ENCODE measurements at places on chromosomes 12 and 14.

- DNase-seq, result no peak
Measured at GRCh38 chr14:53946404-53947093, 10.1 kb downstream of the BMP4 start.

DNA sequence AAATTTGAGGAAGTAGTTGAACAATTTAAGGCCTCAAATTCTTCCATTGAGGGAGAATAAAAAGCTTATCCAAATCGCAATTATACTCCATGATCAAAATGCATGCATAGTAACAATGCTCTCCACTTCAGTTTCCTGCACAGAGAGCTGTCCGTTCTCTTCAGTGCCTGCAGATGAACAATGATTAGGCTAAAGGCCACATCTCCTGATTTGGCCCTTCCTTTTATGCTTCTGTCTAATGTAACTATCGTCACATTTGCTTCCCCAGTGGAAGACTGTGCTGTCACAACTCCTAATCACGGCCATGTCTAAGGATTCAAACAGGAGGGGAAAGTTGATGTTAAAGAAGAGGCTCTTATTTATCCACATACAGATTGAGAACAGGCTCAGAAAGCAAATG, 113.6 kb upstream of the NPAS3 start:
- DNase-seq, result no peak

GRCh38 chr12:47141459-47141858, 61.7 kb upstream of the AMIGO2 start:
- DNase-seq, result no peak

GRCh38 chr12:56256326-56256960, 1.7 kb downstream of the ANKRD52 start:
- DNase-seq, result peak; percentile 54

GRCh38 chr14:30820674-30821073, 53.7 kb upstream of the COCH start:
- DNase-seq, result no peak

DNA sequence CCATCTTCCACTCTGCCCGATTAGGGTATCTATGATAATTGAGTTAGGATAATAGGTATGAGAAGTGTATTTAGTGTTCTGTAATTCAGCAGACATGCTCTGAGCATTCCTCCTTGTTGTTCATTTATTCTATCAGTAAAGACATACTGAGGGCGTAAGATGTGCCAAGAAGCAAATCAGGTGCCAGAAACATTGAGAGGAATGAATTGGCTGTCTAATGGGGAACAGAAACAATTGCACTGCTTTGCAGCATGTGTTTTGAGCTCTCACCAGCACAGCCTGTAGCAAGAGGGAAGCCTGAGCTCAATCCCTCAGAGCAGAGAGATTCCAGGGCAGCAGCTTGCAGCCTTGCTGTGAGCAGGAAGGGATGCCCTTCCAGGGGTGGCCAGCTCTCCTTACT, 589.3 kb downstream of the BCL11B start:
- DNase-seq, result no peak

- DNase-seq, result no peak
Measured at GRCh38 chr12:111111681-111112080, 191.3 kb upstream of the MYL2 start.

DNA sequence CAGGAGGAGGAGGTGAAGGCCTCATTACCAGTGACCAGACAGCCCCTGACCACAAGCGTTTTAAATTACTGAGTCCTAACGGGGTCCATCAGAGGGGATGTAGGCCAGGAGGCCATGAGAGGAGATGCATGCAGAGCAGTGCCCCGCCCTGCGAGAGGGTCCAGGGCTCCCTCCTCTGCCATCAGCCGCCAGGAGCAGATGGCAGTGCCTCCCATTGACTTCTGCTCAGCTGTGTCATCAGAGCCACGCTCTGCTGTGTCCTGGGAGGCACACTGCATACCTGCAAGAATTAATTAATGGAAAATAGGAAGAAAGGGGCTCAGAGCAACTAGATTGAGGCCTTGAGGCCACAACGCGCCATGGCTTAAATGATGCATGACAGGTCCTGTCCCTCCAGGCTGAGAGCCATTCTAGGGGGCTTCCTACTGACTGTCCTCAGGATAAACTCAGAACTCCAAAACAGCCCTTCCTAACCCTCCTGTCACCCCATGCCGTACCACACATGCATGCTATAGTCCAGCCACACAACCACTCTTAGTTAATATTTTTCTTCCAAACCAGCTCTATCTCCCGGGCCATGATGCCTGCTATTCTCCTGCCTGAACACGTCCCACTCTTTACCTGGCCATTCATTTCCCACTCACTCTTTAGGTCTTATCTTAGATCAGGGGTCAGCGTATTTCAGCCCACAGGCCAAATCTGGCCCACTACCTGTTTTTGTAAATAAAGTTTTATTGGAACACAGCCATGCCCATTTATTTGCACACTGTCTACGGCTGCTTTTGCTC, 235.8 kb downstream of the KSR2 start:
- no peak for DNase-seq

GRCh38 chr14:61653507-61653906, 41.8 kb upstream of the HIF1A start:
- peak; percentile 80 for DNase-seq

DNA sequence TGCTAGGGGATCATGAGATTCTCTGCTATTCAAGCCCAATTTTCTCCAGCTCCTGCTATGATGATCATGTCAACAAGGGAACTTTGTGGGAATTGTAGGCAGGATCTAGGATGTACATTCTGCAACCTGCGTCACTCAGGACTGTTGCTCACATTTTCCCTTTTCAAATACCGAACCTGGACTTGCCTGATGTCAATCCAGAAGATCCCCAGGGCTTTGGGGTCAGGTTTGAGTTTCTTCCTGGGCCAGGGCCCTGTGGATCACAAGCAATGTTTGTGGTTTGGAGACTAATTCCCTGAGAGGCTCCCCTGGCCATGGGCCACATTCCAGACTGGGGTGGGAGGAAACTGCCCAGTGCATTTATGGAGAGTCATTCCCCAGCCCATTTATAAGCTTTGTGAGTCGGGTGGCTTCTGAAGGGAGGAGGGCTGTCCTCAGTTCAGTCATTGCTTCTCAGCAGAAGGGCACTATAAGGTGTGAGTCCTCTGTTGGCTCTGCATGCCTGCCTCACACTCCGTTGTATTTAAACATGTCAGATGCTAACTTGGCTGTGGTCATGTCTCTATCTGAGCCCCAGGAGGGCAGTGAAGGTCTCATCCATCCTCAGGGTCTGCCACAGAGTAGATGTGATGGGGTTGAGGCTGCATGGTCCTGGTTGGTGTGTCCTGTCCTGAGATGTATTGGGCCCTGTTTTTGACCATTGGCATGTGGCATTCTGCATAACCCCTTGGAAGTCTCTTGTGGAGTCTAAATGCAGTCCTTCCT, 6.5 kb downstream of the KRT86 start:
- DNase-seq, result peak; percentile 100

- no peak for DNase-seq
Measured at GRCh38 chr14:34461334-34462131, 507 bp downstream of the SPTSSA start.

- DNase-seq, result no peak
Measured at GRCh38 chr14:99263564-99264330, 8.2 kb downstream of the BCL11B start.

- DNase-seq, result no peak
Measured at GRCh38 chr14:100899884-100900771, 3.4 kb downstream of the RTL1 start.

DNA sequence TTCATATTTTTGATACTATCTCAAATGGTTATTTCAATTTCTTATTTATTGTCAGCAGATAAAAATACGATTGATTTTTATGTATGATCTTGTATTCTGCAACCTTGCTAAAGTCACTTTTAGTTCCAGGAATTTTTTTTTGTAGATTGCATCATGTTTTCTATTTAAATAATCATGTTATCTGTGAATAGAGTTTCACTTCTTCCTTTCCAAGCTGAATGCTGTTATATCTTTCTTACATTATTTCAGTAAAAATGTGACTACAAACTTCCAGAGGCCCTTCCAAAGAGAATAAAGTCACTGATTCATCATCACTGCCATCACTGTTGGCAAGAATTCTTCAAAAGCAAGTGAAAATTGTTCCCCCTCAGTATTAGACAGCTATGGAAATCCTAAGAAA, 104.7 kb upstream of the RAP1B start:
- no peak for DNase-seq

DNA sequence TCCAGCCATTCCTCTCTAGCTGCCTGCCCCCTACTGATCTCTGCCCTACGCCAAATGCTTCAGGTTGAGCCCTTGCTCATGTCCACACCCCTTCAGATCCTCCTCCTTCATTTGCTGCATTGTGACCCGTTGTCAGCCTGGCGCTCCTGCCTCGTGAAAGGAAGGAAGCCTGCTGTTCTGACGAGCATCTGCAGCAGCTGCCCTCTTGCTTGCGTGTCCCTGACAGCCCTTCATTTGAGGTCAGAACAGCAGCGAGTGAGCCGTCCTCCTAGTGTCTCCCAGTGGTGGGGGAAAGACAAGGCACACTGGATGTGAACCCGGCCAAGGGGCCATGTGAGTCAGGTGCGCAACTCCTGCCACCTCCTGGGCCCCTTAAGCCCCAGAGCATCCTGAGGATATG, 3.0 kb upstream of the PIANP start:
- no peak for DNase-seq

DNA sequence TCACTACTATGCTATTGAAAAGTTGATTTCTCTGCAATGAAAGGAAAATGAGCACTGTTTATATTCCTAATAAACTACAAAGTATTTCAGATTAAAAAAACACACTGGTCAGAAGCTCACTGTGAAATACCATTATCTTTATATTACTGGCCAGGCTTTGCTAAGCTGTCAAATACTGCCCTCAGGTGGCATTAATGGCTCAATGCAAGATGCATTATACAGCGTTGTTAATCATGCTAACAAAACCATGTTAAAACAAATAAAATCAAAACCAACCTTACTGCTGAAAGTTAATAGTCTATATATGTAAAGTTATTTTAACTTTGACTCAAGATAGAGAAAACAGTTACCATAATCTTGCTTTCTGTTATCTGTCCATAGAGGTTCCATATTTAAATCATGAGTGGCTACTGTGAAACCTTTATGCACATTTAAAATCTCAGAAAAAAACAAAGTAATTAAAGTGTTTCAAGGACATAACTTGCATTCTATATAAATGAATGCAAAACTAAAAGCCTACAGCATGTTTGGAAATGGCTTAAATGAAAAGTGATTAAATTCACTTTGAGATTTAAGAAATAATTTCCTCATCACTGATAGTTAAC, 121.7 kb downstream of the RALGAPA1 start:
- peak; percentile 9 for DNase-seq

DNA sequence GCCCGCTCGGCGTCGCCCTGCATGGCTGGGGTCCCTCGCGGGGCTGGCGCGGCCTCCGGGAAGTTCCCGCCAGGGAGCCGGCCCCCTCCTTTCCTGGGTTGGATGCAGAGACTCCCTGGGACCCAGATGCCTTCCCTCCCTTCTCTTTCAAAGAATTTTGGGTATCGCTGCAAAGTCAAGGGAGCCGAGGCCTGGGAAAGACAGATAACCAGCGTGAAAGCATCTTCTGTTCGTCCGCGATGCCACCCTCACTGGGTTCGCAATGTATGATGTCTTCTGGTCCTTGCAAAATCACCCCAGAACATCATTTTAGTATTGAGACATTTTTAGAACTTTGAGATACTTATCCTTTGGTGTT, 451 bp downstream of the IRAK3 start:
- DNase-seq, result no peak

GRCh38 chr14:85002846-85003245, 527.1 kb upstream of the FLRT2 start:
- no peak for DNase-seq

DNA sequence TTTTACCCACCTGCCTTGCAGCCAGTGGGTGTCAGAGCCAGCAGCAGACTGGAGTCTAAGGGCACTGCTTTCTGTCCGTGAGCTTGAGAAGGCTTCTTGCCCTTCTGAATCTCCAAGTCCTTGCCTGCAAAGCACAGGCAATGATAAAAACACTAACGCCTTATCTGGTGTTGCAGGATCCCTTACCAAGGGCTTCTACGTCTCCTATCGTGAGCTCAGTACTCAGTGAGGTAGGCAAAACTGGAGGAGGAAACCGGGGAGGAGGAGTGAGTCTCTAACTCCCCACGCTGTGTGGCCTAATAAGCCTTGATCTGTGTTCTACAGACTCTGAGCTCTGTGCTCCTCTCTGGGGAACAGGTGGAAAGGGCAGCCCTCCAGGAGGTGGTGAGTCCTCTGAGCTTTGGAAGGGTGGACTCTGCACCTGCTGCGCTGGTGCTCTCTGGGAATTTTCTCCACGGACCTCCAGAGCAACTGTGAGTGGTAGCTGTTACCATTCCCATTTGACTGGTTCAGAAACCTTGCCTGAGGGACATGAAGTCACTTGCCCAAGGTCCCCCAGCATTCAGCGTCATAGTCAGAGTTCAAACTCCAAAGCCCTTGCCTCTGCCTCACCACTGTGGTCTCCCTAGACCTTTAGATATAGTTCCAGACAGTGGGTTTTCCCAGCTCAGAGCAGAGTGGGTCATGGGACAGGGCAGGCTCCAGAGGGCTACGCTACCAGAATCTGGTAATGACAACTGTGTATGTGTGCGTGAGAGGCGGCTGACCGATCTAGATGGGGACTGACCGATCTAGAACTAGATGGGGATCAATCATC, 7.0 kb upstream of the MARK3 start:
- peak; percentile 43 for DNase-seq

DNA sequence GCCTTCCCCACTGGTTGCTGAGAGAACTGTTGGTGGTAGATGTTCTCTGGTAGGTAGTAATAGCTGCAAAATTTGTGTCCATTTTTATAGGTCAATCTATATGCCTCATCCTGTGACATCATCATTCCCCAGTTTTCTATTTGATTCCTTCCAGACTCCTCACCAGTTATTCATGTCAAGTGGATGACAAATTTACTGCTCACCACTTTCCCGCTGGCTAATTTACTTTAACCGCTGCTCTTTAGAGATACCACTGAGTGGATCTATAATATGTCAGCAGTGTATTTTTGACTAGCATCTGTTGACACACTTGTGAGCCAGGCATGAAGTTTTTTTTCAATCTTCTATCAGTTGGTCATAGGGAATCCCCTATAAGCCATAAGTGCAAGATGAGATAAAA, 24.6 kb downstream of the GPR65 start:
- no peak for DNase-seq

- DNase-seq, result no peak
Measured at GRCh38 chr12:111185206-111185888, 183.5 kb downstream of the PHETA1 start.

DNA sequence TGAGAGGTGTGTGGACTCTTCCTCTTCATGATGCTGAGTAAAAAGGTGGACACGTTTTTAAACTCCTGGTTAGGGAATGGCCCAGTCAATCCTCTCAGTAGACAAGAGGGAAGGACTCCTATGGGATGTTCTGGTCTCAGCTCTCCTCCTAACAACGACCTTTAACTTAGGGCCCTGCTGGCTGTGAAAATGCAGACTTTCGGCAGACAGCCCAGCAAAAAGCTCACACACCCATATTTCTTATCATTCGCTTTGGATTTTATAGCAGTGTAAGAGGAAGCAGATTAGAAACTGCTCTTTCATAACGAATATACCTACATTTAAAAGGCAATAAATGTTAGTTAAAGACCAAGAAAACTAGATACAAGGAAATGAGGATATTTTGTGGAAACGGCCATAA, 18.0 kb upstream of the YARS2 start:
- DNase-seq, result no peak
